Esophagus mucosa (tissue), 1 donor: ENCODE measurements at places on chromosomes 2 and 18. TPM values are rescaled to one million over a fixed set of nuclear protein-coding genes. Genes with fewer than 3 reads are reported as not detected.

C2orf78 gene
- total RNA-seq, result not detected

MC4R gene
- total RNA-seq, result not detected

CRYBA2 gene
- not detected for total RNA-seq

DNA sequence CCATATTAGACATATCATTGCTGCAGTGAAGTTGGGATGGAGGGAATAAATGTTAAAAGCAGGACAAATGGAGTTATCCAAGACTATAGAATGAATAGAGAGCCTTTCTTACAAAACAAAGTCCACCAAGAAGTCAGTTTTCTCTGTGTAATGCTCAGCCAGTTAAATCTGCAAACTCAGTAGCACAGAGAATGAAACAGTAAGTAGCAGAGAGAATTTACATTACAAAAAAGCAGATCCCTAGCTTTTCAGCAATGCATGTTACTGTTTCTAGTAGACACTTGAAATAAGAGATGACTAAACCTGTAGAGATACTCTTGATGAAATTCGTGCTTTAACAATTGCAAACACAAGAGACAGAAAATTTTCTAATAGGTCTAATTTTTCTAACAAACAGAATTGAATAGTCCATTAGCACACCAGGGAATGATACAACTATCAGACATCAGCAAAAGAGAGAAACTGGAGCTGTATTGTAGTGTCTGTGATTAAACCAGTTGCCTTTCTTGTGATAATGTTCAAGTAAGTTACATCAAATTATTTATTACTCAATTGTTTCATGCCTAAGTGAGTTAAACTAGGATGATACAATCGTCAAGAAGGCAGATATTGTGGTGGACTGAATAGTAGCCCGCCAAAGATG lies 322.2 kb upstream of the DDX18 start:
- ATAC-seq, result no peak

DNA sequence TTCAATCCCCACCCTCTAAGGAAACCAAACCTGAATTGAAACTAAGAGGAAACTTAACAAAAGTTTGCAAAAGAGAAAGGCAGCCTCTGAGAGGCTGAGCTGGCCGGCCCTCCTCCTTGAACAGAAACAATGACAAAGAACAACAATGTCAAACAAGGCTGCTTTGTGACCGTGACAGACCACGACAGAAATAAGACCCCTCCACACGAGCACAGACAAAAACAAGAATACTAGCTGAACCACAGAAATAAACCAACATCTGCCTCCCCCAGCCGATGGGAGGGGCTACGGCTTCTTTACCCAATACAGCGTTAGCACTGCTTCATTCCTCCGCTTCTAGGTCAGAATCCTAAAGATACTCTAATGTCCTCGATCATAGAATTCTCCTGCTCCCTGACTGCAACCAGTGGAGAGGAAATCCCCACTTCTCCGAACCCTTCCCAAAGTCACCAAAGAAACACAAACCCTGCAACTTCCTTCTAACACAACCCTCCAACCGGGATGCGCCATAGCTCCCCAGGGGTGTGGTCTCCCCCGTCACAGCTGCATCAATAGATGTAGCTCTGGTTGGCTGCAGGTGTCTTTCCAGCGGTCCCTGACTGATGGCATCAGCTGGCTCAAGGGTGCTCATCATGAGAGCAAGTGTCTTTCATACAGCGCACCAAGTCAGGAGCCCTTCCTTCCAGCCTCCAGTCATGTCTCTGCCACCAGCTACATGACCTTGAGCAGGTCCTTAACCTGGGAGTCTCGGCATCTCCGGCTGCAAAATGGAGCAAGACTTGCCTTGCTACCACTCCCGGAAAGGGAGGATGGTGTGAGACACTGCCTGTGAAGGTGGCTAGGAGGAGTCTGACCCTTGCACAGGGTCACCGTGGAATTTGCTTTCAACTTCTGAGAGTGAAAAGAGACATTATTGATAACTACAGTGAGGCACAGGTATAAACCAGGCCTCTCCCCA lies 198.6 kb downstream of the HAUS1 start:
- ATAC-seq, result no peak

DNA sequence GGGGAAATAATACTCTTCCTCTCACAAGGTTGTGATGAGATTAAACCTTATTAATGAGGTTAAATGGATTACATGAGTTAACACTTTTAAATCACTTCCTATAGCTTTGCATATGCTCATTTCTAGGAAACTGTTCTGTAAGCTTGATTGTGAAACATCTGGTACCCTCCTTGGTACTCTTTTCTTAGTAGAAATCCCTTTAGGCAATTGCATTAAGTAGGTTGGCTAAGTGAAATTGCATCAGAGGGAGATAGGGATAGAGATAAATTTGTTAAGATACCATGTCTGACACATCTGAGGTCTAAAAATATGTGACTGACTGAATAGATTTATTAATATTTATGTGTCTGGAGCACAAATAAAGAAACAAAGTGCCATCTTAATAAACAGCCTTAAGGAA lies 275.9 kb upstream of the MAP2 start:
- ATAC-seq, result no peak

- no peak for ATAC-seq
Observed at GRCh38 chr2:226334981-226335720, 464.5 kb downstream of the IRS1 start.

- peak; percentile 94 for ATAC-seq
Observed at GRCh38 chr18:31217038-31217849, 54.6 kb upstream of the DSC1 start.

GRCh38 chr2:121104721-121105141 lies 180.3 kb downstream of the TFCP2L1 start:
- ATAC-seq, result peak; percentile 28

DNA sequence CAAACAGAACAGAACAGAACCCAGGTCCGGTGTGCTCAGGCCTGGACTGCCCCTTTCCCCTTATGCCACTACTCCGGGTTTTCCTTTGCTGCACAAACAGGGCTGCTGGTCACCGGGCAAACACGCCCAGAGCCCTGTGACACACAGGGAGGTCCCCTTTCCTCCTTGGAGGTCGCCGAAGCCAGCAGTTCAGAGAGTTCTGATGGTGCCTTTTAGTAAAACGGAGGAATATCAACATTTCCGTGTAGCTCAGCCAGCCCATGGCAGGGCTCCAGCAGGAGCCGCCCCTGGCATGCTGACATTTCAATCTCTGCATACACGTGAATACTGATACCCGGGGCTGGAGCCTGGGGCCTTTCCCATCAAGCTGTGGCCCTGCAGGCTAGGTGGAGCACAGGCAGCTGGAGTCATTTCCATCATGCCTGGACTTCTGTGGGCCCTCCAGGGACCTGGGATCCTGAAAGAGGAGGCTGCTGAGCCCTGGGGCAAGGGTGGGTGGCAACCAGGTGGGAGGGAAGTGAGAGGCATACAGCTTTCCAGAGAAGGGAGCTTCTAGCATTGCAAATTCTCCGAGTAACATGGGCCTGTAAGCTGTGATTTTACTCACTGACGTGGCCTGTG lies 91.4 kb upstream of the PXDN start:
- no peak for ATAC-seq

DNA sequence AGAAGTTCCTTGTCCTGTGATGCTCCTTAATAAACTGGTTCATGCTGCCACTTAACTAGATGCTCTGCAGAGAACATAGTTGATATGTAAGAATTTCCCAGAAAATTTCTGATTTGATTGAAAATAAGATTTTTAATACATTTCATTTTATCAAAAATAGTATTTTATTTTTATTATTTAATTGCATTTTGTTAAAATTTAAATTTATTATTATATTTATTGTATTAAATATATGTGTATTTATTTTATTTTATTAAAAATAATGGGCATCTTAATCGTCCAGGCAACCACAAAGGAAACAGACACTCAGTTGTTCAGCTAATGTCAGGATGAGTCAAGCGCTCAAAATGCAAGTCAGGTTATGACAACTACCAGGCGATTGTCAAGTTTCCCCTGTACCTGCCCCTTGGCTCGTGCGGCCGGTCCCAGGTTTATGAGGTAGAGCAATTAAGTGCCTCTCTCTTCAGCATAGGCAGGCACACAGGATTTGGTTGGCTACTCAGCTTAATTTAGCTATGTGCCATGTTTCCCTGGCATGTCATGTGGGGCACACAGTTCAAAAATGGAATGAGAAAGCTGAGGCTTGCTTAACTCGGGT lies 361.2 kb downstream of the RND3 start:
- peak; percentile 95 for ATAC-seq

DNA sequence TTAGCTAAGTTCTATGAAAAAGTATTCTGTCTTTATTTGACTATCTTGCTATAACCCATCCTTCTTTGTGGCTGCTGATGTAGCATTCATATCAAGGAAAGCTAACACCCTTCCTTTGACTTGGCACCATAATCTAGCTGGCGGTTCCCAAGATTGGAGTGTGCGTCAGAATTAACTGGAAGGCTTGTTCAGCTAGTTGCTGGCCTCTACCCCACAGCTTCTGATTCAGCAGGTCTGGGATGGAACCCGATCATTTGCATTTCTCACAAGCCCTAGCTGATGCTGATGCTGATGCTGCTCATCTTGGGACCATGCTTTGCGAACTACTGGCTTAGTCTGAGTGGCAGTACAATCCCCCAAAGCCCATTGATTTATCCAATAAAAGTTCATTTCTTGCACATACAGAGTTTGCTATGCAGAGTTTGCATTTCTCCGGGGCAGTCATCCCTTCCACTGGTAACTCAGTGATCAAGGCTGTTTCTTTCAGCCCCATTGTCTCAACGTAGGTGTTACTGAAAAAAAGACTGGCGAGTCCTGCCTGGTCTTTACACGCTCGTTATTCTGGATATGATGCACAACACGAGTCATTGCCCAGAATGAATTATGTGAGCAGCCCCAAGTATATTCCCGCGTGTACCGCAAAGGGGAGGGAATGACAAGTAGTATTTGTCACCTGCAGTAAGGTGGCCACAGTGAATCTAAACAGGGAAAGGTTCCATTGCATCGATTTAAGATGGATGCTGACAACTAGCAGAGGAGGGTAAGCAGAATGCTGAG lies 96.5 kb downstream of the ZNF532 start:
- no peak for ATAC-seq

DNA sequence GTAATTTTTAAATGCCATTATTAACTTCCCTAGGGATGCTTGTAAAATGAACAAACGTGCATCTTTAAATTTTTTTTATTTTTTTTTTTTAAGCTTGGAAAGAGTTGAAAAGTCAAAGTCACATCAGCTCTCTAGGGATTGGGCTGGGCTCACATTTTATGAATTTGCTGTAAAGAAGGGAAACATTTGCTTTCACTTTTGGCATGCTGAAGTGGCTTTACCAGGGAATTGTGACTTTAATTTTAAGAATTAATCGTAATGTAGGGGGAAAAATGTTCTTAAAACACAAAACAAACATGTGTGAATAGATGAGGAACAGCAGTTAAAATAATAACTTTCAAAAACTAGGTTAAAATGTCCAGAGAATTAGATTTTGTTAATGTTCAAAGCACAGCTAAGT lies 123.0 kb downstream of the AGAP1 start:
- no peak for ATAC-seq

DNA sequence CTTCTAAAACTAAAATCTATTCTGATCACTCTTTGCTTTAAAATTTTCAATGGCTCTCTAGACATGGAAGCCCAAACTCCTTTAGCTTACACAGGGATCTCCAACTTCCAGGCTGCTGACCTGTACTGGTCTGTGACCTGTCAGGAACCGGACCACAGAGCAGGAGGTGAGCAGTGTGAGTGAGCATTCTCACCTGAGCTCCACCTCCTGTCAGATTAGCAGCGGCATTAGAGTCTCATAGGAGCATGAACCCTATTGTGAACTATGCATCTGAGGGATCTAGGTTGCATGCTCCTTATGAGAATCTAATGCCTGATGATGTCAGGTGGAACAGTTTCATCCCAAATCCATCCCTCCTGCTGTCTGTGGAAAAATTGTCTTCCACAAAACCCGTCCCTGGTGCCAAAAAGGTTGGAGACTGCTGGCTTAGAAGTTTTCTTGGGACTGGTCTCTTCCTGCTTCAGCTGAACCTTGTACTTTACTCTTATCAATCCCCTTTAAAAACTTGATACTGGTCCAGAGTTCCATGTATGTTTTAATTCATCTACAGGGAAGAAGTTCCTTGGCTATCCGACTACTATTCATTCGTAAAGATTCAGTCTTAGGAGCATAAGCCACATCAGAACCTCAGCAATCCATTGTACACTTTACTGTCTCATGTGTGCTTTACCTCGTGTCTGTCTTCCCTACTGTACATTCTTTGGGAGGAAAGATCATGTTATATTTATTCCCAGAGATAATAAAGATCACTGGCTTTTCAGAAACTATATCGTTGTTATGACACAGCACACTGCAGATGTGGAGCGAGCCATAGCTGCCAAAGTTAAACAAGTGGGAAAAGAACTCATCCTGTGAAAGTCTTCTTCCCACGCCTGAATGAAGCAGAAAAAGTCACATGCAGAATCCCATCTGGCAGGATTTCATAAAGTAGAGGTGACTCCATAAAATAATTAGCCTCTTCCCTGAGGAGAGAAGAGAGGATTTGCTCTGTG lies 183.8 kb downstream of the LRATD1 start:
- no peak for ATAC-seq

- no peak for ATAC-seq
Observed at GRCh38 chr2:205477016-205477705, 205.1 kb upstream of the NRP2 start.

DNA sequence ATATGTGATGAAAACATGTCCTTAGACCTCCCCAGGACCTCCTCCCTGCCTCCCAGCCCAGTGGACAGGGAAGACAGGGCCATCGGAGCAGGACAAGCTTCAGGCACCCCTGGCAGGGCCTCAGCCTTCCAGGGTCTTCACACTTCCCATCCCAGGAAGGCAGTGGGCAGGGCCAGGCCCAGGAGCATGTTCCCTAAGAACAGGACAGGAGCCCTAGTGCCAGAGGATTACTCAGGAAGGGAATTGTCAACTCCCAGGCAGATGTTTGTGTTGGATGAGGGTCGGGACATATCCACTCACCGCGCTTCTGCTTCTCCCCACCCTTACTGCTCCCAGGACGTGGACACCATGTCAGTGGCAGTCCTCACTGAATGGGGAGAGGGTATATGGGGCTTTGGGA lies 138.9 kb downstream of the TNS1 start:
- no peak for ATAC-seq

DNA sequence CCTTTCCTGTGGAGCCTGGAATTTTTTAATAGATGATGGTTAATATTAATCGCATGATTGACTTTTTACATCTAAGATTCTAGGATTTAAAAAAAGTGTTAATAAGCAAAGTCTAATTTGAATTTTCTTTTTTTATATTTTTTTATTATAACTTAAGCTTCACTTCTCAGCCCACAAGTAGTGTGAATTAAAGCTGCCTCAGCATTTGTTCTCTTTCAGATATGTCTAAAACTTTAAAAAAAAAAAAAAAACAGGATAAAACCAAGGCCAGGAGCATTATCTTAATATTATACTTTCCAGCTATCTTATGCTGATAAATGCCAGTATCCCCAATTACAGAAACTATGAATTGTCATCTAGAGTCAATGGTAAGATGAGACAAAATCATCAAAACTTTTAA lies 109.7 kb downstream of the CD226 start:
- no peak for ATAC-seq

GRCh38 chr2:167484875-167485274 lies 596.6 kb downstream of the XIRP2 start:
- ATAC-seq, result no peak

- no peak for ATAC-seq
Observed at GRCh38 chr2:95270541-95271081, 3.6 kb upstream of the PROM2 start.
